GM23248 (cell line): ENCODE measurements at places on chromosomes 12 and 14.

- peak; percentile 54 for DNase-seq
Observed at GRCh38 chr12:77442633-77443032, 377.3 kb upstream of the E2F7 start.

GRCh38 chr12:81874586-81874985 is 115.4 kb upstream of the PPFIA2 start:
- DNase-seq: no peak

- DNase-seq: peak; percentile 51
Observed at GRCh38 chr12:30286345-30286926, 409.2 kb downstream of the IPO8 start.

DNA sequence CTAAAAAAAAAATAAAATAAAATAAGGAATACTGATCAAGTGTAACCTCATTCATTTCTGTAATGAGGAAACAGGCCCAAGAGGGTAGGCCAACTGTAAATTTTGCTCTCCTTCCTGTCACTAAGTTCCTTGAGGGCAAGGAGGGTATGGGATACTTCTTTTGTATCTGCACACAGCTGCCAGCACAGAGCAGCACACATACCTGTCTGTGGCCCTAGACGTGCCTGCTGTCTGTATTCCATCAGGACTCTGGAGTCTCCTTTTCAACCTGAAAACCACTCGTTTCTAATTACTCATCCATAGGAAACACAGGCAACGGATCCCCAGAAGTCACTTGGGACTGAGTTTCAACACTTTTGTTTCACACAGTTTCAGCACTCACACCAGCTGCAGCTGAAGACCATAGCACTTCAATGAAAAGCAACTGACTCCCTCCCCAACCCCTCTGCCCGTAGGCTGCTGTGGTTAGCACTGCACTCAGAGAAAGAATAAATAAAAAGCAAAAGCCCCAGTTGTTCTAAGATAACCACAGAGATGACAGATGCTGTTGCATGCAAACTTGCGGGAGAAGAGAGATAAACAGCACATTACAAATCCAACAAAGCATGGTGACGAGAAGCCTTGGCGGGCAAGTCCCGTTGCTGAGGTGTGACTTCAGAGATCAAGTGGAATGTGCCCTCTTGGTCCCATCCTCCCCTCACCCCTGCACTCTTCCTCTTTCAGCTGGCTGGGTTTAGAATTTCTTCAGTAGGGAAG is 24.9 kb downstream of the CRACR2A start:
- no peak for DNase-seq

DNA sequence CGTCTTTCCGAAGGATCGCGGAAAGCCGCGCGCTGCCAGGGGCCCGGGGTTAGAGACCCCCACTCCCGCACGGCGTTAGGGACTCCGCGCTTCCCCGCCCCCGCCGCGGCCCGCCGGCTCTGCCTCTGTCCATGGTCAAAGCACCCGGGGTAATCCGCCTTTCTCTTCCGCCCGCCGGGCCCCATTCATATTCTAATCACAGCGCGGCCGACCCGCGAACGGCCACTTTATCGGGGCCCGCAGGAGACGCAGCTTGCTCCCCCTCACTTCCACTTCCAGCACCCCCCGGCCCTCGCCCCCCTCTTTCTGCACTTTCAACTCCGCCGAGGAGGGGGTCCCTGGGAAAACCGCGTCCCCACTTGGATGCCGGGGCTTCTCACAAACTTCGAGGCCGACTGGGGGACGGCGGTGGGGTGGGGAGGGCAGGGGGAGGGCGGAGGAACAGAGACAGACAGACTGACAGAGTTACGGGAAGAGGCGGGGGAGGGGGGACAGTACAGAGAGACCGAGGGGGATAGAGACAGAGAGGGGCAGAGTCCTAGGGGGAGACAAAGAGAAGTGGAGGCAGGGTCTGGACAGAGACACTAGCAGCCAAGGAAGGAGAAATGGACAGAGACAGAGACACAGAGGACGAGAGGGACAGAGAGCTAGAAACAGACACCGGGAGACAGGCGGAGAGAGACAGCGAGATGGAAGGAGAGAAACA is 1.1 kb upstream of the RFX4 start:
- peak; percentile 50 for DNase-seq

DNA sequence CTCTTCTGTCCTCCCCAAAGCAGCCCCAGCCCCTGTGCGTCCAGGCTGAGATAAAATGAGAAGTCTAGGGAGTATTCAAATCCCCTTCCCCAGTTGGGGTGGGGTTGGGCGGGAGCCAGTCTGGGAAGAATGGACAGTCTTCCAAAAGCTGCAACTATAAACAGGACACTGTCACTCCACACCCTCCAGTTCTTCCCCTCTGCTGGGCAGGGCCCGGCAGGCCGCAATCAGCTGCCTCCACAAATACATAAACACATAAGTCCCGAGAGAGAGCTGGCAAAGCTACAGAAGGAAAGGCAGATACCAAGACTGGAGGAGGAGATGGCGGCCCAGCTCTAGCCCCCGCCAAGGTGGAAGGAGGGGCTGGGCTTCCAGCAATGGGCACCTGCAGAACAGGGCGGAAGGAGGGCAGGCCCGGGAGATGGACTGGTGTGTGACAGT is 12.7 kb downstream of the LTBP2 start:
- DNase-seq: peak; percentile 46

DNA sequence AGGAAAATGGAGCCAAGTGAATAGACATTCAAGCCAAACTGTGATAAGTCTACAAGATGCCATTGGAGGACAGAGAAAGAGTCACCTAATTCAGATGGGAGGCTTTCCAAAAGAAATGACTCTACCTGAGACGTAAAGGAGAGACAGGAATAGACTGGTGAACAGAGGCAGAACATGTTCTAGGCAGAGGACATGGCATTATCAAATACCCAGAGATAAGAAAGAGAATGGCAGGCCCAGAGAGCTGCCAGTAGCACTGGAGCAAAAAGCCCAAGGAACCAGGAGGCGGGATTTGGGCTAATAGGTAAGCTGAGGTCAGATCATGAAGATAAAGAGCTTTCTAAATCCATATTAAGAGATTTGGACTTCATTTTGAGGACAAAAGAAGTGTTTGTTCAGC is 207.1 kb downstream of the AKAP6 start:
- DNase-seq: no peak

DNA sequence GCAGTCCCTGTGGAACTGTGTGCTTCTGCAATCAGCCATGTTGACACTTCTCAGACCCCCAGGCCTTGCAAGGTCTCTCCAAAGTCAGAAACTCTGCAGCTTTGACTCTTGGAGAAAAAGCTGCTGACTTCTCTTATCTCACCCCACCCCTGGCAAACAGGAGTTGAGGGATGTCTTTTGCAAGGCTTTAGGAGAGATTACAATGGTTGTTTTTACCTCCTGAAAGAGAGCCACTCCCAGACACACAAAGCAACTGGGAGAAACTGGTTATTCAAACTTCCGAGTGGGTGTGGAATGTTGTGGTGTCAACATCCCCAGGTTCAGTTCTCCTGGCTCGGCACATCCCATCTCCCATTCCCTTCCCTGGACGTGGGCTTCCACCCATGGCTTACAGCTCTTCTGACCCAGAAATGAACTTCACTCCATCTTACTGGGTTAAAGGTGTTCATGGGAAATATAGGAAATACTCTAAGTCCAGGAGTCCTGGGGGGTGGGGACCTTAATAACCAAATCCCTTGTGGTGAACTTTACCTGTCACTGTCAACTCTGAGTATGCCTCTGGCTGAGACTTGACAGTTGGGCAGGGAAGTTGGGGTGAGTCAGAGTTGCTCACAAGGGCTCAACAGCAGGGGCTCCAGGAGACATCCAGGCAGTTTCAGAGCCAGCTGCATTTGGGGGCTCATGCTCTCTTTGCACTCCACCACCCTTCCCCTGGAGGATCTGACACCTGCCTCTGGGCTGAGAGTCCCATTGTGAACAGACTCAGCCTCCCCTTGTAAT is 41.9 kb downstream of the CCDC177 start:
- DNase-seq: peak; percentile 11

DNA sequence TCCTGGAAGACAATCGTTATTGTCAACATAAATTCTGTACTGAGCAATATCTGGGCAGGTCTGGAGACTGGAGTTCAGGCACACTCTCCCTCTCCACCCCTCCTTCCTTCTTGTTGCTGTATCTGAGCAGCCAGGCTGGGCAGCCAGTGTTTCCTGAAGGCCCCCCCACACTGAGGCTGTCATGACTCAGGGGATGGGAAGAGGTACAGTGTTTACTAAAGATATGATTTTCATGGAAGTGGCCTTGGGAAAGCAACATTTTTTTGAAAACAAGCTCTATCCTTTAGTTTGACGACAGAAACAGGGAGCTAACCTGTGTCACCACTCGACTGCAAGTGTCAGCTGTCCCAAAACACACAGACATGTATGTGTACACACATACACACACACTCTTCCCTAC is 1485.4 kb upstream of the TMEM132C start:
- DNase-seq: no peak

DNA sequence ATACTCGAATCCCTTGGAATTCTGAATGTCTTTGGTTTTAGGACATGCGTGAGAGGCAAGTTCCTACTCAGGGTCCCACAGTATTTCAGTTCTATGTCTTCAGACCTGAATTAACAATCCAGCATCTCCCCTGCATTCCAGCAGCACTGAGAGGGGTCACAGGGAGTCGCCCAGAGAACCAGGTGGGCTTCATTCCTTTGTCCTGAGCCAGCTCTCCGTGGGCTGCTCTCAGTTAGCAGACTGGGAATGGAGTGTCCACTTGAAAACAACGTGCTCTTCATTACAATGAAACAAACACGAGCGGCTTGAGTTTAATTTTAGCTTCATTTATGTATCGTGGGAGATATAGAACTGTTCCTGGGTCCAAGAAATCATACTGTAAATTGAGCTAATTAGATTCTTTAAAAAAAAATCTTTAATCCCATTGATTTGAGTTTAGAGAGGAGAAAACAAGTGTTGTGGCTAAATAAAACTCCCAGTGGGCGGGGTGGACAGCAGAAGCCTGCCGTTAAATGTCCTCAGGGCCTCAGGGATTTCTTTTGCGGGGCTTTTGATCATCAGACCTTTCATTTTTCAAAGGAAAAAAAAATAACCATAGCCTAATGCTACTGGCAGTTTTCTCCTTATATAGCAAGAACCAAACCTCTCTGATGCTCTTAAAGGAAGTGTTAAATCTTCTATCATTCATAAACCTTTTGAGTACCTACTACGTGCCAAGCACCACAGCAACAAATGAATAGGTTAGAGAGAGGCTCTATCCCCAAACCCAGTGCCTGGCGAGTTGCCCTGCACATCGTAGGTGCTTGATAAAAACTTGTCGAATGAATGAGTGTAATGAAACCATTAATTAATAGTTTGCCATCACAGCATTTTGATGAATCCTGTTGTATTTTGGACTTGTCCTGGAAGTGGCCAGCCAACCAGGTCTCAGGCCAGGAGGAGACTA is 140.4 kb downstream of the CHST11 start:
- no peak for DNase-seq

DNA sequence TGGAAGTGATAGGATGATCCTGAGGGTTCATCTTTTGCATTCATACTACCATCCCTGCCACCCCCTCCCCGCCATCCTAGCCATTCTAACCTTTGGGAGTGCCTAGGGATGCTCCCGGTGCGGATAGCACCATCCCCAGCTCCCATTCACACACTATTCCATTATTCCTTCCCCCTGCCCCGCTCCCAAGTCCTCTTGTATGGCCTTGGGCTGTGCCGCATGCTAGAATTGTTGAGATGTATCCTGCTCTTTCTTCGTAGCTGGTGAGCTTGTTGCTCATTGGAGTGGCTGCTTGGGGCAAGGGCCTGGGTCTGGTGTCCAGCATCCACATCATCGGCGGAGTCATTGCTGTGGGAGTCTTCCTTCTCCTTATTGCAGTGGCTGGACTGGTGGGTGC is 644 bp downstream of the TSPAN31 start:
- peak; percentile 29 for DNase-seq

DNA sequence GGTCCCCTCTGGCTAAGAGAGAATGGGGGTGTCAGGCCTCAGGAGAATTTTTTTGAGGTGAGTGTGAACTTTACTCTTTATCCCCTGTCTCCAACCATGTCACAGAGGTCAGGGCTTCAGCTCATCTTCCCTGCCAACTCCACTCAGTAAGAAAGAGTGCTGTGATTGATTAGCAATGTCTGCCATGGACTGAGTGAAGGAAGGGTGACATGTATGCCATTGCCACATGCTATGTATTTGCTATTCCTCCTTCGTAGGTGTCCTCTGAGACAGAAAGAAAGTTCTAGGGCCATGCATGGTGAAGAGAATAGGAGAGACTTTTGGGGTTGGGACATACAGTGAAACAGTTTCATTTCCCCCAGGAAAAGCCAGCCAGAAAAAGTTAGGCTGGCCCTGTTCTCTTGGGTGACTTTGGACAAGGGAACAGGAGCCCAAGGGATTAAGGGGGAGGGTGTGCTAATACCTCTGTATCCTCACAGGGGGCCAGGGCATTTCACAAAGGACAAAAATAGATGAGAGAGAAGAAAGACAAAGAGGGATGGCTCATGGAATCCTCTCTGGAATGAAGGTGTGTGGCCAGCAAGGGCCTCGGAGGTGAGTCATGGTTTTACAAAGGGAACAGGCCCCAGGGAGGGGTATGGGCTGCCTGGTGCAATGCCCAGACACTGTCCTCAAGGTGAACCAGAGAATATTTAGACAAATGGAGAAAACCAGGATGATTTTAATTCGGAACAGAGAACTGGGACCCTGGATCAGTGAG is 13.9 kb upstream of the MYL2 start:
- peak; percentile 44 for DNase-seq

DNA sequence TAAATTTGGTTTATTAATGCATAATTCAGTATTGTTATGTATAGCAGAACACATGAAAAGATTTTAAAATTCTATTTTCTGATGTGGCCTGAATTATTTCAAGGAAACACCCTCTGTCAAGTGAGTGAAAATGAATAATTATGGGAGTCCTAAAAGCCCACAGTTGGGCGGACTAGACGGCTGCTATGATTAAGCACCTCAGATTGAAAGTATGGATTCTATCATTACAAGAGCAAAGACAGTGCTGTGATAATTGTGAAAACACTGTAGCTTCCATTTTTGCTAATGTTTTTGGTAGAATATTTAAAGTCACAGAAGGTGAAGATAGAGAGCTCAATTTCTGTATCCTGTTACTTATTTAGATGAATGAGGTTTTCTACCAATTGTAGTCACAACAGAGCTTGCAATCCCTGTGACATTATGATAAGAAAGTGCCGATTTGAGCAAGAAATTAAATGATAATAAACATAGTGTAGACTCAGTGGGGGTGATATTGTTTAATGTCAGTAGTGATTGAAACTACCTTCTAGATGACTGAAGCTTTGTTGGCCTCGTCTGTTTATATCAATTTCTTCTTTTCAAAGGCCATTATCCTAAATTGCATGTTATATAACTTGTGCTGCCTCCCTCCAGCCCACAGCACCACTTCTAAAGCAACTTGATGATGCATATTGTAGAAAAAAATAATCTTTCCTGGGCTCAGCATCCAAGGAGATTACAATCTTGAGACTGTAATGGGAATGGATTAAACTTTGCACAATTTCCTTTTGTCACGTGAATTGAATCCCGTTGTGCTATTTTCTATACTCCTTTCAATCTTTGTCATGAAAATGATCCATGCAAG is 359.8 kb downstream of the BTG1 start:
- DNase-seq: no peak

- DNase-seq: no peak
Observed at GRCh38 chr14:53462931-53463778, 310.0 kb upstream of the DDHD1 start.

DNA sequence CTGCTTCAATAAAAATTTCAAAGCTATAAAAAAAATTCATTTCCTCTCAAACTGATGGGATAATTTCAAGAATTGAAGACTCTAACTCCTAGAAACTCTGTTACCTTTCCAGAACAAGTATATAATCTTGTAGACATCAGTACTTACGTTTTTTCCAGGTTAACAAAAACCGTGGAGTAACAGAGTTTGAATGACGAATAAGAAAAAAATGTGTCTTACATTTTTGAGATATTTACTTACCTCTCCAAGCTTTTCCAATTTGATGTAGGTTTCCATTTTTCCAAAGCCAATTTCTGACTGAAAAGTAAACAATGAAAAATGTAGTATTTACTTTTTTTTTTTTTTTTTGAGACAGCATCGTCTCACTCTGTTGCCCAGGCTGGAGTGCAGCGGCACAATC is 100.2 kb downstream of the CDK17 start:
- DNase-seq: no peak
